ENCODE measurements at places on chromosomes 12 and 14.

GRCh38 chr12:48331399-48331798, 19.3 kb downstream of the ZNF641 start:
- no peak for DNase-seq

DNA sequence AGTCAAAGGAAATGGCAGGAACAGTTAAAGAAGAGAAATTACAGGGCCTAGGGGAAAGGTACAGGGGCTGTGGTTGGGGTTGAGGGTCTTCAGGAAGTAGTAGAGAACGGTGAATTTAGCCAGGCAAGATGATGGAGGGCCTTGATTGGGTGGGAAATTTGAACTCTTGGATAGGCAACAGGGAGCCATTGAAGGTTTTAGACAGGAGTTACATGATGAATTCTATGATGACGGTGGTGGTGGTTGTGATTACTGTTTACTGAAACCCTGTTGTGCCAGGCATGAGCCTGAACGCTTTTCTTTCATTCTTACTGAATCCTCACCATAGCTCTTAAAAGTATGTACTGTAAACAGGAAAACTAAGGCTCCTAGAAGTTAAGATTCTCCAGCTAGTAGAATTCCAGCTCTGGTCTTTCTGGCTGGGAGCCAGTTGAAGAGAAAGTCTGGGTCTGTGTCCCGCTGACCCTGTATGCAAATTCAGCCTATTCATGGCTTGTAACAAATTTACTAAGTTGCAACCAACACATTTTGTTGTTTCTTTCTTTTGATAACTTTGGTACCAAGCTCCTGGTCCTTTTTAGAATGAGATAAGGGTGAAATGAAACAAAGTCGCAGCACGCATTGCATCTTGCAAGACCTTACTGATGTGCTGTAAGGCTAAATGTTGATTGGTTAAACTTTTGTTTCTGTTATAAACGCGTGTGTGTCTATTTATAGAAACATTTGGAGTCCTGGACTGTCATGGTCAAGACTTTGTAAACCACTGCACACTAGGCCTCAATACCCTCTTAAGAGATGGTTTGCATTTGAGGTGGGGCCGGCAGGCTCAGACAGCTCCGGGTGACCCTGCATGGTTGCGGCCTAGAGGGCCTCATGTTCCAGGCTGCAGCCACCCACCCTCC, 6.0 kb downstream of the ORAI1 start:
- DNase-seq: no peak

DNA sequence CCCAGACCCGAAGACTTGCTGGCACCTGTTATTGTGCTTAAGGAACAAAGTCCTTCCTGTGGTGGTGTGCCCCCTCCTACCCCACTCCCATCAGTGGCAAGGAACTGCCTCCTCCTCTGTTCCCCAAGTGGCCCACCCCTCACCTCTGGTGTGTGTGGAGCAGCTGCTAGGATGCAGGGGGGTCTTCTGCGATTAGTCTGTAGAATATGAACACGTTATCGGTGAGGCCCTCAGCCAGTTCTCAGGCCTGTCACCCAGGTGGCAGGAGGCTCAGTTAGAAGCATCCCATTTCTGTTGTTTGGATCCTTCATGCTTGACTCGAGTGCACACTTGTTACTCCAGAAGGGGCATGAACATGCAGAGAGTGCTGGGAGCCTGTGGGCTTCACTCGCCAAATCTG, 39.3 kb downstream of the RAB35 start:
- no peak for DNase-seq

- DNase-seq: peak; percentile 84
These were observed 54.5 kb downstream of the VCPKMT start for GRCh38 chr14:50061664-50062437.

DNA sequence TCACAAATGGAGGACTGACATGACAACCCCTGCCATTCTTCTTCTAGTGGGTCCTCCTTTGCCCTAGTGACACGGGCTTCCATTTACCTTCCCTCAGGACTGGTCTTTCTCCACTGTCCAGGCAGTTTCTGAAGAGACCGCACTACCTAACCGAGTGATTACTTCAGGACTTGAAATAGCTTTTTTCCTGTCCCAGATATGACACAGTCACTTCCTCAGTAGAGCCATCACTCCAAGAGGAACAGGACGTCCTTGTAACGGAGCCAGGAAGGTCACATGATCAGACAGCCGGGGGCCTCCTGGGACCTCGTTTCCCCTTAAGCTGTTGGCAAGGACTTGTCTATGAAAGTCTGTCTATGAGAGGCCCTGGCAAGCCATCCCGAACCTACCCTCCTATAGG, 62.3 kb downstream of the FOS start:
- no peak for DNase-seq

DNA sequence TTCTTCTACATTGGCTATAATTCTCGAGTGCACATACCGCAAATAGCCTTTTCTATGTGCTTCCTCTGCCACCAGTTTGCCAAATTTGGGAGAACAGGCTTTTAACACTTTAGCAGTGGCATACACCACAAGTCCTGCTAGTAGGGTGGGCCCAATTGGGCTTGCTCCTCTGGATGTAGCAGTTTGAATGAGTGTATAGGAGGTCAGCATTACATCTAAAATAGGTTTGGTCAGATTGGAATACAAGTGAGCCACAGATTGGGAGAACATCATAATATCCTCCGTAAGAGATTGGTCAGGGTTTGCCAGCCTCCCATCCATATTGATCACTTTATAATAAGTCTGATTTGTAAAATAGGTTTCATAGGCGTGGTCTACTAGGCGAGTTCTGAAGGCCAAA, 902 bp downstream of the ABCD2 start:
- peak; percentile 2 for DNase-seq

GRCh38 chr14:73747379-73748211, 33.4 kb upstream of the PNMA1 start:
- no peak for DNase-seq

GRCh38 chr12:92784797-92785562, 82.2 kb downstream of the PLEKHG7 start:
- peak; percentile 12 for DNase-seq

GRCh38 chr12:112979041-112979680, 842 bp downstream of the OAS2 start:
- peak; percentile 56 for DNase-seq

DNA sequence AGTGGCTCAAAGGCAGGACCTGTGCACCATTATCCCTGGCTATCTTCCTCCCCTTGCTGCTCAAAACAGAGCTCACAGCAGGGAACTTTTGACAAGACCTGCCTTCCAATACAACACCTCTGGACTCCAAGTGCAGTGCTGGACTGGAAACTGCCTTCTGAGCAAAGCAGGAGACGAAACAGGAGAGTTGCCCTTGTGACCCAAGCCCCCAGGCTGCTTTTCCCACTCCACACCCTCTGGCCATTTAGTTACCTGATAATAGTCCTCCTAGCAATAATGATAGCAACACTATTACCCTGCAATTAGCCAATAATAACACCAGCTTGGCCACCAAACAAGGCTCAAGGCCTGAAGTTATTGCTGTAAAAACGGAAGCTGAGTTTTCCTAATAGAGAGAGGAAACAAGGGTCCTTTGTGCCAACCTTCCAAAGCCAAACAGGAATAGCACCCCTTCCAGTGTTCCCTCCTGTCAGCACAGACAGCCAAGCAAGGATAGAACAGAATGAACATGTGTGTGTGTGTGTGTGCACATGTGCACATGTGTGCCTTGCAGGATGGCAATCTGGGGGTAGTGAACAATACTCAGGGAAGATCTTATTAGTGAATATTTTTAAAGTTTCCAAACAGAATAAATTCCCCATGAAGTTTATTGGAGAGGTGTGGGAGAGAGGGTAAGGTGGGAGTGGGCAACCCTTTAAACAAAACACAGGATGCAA, 9.2 kb upstream of the KRT73 start:
- DNase-seq: no peak

DNA sequence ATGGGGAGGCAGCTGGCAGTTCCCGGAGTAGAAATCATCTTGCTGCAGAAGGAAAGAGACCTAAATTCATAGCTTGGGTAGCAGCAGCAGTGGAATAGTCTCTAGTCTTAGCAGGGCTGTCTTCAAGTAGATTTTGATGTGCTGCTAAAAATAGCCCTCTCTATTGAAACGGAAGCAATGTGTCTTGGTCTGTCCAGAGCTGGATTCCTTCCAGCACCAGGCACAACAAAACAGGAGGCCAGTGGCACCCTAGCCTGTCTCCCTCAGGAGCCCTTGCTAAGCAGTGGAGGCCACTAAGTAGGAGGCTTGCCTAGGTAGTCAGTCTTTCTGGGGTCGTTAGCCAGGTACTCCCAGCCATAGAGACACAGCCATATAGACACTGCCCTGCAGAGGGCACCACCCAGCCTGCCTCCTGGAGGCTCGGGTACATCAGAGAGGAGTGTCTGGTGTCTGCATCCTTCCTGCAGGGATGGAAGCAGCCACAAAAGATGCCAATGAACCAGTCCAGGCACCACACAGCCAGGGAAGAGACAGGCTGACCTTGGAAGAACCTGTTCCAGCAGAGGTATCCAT, 97.5 kb downstream of the CRACR2A start:
- peak; percentile 33 for DNase-seq

GRCh38 chr12:40579687-40580086, 112.6 kb upstream of the CNTN1 start:
- no peak for DNase-seq

DNA sequence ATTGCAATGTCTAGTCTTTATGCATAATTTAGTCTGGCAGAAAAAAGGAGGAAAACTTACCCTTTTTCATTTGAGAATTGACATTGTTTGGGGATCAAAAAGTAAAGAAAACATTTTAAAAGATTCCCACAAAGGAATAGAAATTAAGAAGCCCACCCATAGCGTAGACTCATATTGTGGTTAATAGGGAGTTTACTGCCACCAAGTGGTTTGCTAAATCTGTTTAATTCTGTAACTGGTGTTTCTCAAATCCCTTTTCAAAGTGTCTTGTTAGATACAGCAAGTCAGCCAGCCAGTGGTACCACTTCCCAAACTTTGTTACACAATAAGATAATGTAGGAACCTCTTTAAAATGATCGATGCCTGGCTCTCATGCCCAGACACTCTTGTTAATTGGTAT, 180.3 kb downstream of the IPO8 start:
- no peak for DNase-seq

DNA sequence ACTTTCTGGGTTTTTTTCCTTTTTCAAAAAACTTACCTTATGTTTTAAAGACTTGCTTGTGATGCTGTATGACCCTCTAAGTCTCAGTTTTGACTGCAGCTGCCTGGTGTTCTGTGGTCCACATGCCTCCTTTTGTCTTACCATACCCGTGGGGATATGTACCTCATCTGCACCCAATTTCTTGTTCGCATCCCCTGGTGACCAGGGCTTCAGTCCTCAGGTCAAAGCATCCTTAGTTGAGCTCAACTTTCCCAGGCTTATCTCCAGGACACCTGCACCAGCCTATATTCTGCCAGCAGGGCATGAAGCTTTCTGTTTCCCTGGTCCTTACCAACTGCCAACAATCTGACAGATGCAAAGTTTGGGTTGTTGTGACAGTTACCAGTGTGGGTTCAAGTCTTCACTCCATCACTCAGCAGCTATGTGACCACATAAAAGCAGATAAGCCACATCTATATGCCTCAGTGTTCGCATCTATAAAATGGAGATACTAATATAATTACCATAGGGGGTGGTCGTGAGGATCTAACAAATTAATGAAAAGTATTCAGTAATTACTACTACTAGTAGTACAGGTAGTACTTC, 94.0 kb downstream of the NTF3 start:
- DNase-seq: no peak

DNA sequence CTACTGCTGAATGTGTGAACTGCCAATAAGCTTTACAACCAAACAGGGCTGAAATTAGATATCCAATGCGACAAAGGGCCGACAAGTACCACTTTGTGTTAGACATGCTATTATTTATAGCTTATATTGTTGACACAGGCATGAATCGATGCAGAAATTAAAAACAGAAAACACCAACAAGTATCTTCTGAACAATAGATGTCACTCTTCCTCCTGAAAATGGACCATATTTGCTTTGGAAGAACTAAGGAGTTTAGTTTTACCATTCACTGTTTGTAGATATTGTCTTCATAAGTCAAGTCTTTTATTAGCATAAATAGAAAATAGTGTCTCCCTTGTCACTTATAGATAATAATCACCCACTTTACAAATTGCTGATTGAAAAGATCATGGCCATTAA, 86.5 kb downstream of the LRIG3 start:
- no peak for DNase-seq

GRCh38 chr12:46492471-46493085, 120.0 kb upstream of the SLC38A2 start:
- DNase-seq: no peak

- DNase-seq: no peak
These were observed 23.4 kb upstream of the FBRSL1 start for GRCh38 chr12:132466241-132467201.

- DNase-seq: peak; percentile 82
These were observed at the start of gene CDH24 for GRCh38 chr14:23056956-23057756. CDH24 (minus strand) TSS chr14:23057520; CDS start chr14:23055733, 1,787 bp downstream.

DNA sequence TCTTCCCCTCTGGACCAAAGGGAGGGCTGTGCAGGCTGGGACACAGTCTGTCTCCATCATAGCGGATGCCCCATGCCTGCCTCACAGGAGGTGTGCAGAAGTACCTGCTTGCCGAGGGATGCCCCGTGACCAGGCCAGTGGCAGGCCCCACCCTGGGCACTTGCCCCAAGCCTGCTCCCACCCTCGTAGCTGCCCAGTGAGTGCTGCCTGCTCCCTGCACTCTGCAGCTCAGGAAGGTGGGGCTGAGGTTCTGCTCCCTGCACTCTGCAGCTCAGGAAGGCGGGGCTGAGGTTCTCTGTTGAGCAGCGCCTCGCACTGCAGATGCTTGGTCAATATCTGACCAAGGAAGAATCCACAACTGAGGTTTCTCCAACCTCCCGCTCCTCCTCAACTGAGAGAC, 6.9 kb downstream of the MMAB start:
- DNase-seq: no peak

DNA sequence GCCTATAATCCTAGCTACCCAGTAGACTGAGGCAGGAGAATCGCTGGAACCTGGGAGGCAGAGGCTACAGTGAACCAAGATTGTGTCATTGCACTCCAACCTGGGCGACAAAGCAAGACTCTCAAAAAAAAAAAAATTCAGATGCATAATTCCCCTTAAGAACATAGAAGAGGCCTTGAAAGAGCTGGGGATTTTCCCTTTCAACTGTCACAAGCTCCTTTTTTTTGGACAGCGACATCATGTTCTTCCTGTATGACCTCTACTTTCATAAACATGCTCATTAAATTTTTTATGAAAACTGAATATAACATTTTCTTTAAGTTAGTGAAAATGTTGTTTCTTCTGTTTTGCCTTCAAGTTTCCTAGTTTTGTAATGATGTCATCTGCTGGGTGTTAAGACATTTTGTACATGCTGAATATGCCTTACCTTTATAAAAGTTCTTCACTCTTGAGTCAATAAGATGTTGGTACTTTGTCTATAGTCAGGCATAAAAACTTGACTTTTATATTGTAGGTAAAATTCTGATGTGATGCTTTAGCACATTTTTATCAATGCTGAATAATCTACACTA, 76.0 kb downstream of the PTHLH start:
- no peak for DNase-seq

GRCh38 chr14:63438065-63438757, 105.0 kb downstream of the PPP2R5E start:
- peak; percentile 49 for DNase-seq

Measured in CD4-positive, alpha-beta T cell treated with Interleukin-6 for 4 hours (primary cell).